ENCODE measurements at places on chromosomes 12 and 14. TPM values are rescaled to one million over a fixed set of nuclear protein-coding genes. Genes with fewer than 3 reads are reported as not detected.

- DNase-seq = no peak
Measured at GRCh38 chr12:93442411-93443340, 929 bp upstream of the UBE2N start.

DNA sequence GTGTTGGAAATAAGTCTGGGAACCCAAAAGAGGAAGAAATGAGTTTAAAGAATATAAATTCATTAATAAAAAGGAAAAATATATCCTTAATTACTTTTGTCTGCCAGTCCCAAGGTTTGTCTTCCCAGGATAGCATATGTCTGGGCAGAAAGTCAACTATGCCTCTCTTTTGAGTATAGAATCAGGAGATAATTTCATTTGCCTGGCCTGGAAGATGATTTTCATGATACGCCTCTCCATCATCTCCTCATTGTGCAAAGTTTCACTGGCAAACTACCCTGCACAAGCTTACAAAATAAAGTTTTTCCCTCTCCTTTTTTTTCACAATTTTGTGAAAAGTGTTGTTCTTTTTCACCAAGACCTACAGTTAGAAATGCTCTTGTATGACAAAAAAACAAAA, 340.8 kb downstream of the EGLN3 start:
- DNase-seq = no peak

- no peak for DNase-seq
Measured at GRCh38 chr12:64187370-64187769, 34.7 kb downstream of the KICS2 start.

GRCh38 chr12:70732287-70732686, 95.1 kb upstream of the PTPRB start:
- no peak for DNase-seq

GRCh38 chr12:84463741-84464495, 448.7 kb downstream of the SLC6A15 start:
- DNase-seq = no peak

DNA sequence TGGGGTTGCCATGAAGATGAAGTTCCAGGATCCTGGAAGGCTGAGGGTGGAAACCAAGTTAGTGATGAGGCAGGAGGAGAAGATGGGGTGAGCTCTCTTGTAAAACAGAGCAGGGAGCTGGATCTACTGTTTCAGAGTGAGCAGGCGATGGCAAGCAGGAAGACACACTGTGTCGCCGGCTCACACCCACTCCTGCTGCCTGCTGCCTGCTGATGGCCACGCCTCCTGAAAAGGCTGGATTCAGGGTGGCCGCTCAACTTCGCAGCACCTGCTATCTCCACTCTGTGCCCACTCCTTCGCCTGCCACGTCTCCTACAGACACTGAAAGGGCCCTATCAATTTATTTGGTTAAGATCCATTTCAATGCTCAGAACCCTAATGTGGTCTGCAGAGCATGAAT, 96.1 kb downstream of the RBM19 start:
- no peak for DNase-seq

DNA sequence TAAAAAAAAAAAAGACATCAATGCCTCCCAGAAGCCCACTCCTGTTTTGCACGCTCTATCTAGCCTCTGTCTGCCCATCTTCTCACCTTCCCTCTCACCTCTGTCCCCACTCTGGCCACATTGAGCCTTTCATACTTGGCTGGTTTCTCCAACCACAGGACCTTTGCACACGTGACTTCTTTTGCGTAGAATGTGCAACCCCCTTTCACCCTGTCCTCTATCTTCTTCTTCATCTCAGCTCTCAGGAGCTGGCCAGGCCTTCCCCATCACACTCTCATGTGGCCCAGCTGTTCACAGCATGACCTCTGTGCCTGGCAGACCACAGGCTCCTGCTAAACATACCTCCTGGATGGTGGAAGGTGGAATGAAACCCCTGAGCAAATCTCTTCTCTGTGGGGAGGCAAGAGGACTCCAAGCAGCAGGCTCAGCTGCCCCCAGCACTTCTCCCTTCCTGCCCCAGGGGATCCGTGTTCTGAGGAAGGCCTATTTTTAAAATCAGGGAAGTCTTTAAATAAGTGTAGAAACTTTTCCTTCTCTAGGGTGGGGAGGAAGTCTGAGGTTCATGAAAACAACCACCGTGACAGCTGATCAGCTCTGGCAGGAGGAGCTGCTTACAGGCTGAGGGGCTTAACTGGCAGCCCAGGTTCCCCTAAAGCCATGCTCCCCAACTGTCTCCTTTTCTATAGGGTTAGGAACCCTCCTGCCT, 11.6 kb downstream of the HVCN1 start:
- no peak for DNase-seq

Gene KRT75
- not detected for polyA plus RNA-seq

Gene LAG3
- not detected for polyA plus RNA-seq
